SK-MEL-5 (cell line): ENCODE measurements at places on chromosomes 5 and 9.

GRCh38 chr9:107632661-107633060, 143.1 kb upstream of the KLF4 start:
- DNase-seq = no peak

DNA sequence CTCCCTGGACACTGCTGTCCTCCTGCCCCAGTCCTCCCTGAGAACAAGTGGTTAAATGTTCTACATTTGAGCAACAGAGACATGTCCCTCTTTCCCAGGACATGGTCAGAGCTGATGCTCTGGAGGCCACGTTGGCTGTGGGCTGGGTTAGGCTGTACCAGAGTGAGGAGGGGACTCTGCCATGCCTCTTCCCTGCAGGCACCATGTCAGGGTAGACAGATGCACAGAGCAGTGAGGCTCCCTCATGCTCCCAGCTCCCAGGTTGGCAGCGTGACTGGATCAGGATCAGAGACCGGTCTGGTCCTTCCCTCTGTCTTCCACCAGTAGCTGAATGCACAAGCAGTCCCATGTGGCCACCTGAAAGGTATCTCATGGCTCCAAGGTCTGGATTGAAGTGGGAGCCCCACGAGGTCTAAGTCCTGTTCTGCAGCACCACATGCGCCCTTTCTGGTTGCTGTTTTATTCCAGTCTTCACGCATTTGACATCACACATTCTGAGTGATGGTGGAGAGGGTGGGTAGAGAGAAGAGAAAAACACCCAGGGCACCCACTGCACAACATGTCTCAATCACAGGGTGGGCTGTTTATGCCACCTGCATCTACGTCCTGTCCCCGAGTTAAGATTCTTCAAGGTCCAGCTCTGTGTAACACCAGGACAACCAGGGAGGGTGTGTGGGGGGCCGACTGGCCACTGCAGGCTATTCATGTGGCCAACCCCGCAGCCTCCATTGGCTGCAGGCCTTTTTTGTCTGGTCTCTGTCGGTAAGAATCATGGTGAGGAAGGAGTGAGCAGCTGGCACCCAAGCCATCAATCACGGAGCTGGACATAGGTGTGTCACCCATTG, 204.9 kb downstream of the FANCC start:
- no peak for DNase-seq

DNA sequence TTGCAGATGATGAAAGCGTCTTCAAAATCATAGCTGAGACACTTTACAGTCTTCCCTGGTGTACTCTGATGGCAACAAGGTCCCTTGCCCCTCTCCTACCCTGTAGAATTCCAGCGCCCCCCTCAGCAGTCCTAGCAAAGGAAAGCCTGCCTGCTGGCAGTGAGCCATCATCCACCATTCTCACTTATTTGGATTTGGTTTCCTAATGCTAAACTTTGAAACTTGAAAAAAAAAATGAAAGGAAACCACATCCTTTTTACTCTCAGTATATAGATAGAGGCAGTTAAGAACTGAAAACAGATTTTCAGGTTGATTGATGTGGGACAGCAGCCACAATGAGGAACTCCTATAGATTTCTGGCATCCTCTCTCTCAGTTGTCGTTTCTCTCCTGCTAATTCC, at the start of gene GZMA:
Gene GZMA (plus strand): TSS at position 299 of the 400 bp plus-strand sequence. CDS start 37 bp downstream, at position 336.
- DNase-seq = no peak

- DNase-seq = no peak
These were observed 491.1 kb downstream of the ENC1 start for GRCh38 chr5:74149395-74149794.

GRCh38 chr5:148012801-148013200, 51.0 kb upstream of the SPINK5 start:
- DNase-seq = no peak

- no peak for DNase-seq
These were observed 147.8 kb downstream of the TTLL11 start for GRCh38 chr9:121945281-121945680.

GRCh38 chr9:79591458-79591857, 19.7 kb downstream of the TLE4 start:
- DNase-seq = no peak

- DNase-seq = no peak
These were observed 101.7 kb upstream of the PITX1 start for GRCh38 chr5:135135530-135136226.

- no peak for DNase-seq
These were observed 401.0 kb upstream of the ADAMTSL1 start for GRCh38 chr9:18073002-18073401.

- no peak for DNase-seq
These were observed 18.0 kb downstream of the CCT5 start for GRCh38 chr5:10268100-10268499.

DNA sequence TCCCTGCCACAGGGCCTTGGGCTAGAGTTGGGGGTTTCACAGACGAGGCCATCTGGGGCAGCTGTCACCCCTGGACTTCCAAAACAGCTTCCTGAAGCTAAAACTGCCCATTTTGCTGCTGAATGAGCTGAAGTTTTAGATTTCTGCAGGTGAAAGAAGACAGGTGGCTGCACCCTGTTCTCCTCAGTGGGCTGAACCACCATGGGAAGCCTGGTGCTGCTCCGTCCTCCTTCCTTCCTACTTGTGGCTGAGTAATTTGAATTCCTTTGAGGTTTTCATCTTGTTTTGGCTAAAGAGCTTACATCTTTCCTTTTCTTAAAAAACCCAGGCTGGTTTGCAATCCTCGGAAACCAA, 5.3 kb downstream of the NKD2 start:
- DNase-seq = no peak

DNA sequence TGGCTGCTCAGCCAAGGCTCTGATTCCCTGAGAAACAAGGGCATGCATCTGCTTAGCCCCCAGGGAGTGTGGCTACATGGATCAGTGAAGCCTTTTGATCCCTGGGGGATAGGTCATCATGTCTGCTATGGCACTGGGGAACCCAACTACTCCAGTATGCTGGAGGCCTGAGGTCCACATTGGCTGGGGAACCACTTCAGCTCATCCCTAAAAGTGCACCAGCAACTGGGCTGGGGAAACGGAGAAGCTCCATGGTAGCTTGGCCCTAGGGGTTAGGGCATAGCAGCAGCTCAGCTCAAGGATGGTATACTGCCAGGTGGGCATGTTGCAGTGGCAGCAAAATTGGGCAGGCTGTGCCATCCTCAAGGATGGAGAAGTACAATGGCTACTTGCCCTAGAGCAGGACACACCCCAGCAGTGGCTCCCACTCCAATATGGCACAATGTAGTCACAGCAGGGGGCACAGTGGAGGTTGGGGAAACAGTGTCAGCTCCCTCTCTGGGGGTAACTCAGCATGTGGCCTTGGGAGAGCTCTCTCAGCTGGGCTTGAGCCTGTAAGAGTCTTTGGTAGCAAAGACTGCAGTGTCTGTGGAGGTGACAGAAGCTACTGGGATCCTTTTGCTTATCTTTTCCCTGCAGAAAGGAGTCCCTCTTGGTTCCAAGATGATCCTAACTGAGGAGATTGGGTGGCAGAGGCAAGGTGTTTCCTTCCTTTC, 111.5 kb upstream of the FSTL4 start:
- DNase-seq = no peak

DNA sequence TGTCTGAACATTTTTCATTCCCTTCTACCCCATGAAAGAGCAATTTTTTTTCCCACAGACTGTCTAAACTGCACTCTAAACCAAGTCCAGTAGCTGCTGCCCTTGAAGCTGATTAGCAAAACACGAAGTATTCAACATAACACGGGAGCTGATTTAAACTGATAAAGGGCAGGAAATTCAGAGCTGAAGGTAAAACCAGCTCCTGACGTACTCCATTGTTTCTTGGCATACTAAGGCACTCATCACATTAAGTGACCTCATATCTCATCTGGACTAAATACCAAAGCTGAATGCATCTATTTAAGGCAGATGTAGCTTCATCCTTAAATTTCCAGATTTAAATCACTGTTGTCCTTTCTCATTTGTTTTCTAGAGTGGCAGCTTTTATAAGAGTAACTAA, 12.0 kb downstream of the GDF9 start:
- peak; percentile 19 for DNase-seq

DNA sequence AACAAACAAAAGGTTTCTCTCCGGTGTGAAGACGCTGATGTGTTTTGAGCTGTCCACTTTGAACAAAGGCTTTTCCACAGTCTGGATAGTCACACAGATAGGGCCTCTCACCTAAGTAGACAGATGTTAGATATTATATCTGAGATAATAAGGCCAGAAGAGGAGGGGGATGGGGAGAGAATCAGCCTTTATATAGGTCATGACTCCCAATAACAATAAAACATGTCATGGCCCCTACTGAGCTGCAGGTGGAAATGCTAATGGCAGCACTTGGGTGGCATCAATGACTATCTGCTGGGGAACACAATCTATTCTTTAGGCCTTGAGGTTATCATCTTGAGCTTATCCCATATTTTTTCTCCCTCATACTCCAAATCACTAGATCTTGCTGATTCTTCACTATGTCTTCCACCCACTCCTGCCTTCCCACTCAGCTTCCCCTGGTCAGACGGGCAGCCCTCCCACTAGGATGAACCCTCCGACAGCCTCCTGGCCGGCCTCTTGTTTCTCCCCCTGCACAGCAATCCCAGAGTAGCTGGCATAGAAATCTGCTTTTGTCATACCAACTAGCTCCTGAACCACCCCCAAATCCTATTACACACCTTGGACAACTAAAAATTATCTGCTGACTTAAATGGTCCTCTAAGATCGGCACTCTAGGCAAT, 11.5 kb upstream of the SLC35D2 start:
- DNase-seq = no peak

- no peak for DNase-seq
These were observed 46.2 kb downstream of the ASS1 start for GRCh38 chr9:130490981-130491380.

- no peak for DNase-seq
These were observed 1.2 kb upstream of the ADGRV1 start for GRCh38 chr5:90557391-90557790.

GRCh38 chr9:133127340-133127981, 6.4 kb upstream of the RALGDS start:
- no peak for DNase-seq

GRCh38 chr5:6490693-6491092, 42.0 kb downstream of the UBE2QL1 start:
- DNase-seq = peak; percentile 42

- no peak for DNase-seq
These were observed 6.6 kb downstream of the C5orf52 start for GRCh38 chr5:157677931-157678330.

- DNase-seq = no peak
These were observed 204.8 kb downstream of the C9orf50 start for GRCh38 chr9:129415942-129416651.

- DNase-seq = no peak
These were observed 212.3 kb downstream of the ERCC6L2 start for GRCh38 chr9:96087669-96088299.

DNA sequence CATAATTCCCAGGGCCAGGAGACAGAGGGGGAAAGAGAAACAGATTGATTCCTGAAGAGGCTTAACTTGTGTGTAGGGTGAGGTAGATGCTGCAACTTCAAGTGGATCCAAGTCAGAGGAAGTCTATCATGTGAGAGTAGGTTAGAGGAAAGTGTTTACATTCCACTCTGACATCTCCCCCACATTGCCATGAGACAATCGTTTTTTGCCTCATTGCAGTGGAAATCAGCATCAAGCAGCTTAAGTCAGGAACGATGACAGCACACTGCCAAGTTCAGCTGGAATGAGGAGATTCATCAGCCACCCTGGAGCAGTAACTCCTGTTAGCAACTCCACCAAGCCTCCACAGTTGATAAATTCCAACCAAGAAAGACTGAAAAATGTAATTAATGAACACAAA, 689.7 kb upstream of the MEF2C start:
- no peak for DNase-seq

DNA sequence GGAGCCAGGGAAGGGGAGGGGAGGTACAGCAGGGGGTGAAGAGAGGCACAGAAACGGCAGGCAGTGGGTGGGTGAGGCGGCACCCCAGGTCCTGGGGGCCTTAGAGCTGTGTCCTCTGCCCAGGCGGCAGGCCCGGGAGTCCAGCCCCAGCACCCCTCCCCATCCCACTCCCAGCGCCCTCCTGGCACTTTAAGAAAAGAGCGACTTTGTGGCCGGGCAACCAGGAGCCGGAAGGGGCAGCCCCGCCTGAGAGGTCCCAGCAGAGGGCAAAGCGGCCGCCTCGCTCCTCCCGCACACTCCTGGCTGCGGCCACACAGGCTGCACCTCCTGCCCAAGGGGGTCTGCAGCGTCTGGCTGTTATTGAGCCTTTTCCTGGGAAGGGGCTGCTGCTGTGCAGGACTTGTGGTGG, 42.6 kb downstream of the NACC2 start:
- DNase-seq = peak; percentile 59

- no peak for DNase-seq
These were observed 6.9 kb downstream of the KCTD16 start for GRCh38 chr5:144177548-144177947.

- no peak for DNase-seq
These were observed 43.3 kb downstream of the SLC28A3 start for GRCh38 chr9:84297162-84297821.

DNA sequence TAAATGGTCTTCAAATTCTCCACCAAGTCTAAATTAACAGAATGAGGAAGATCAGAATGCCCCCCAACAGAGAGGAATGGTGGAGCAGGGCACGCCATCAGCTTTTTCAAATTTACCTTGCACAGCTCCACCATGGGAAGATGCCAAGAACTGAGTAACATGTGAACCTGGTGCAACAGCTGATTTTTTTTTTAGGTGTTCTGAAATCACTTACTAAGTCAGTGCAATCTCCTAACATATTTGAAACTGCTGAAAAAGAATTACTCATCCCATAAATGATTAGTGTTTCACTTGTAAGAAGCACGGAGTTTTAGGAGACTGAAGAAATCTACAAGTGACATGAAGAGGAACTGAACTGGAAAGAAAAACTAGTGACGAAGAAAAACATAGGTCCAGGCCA, 5.1 kb downstream of the TMEM245 start:
- DNase-seq = no peak

GRCh38 chr9:105046907-105047741, 119.2 kb upstream of the ABCA1 start:
- no peak for DNase-seq

- DNase-seq = no peak
These were observed 26.4 kb downstream of the PSD2 start for GRCh38 chr5:139821806-139822552.

- no peak for DNase-seq
These were observed 20.6 kb downstream of the FAM78A start for GRCh38 chr9:131255676-131256197.

- DNase-seq = peak; percentile 72
These were observed 41.0 kb upstream of the SLC12A7 start for GRCh38 chr5:1152771-1153282.

GRCh38 chr9:86585422-86586143, 231.4 kb upstream of the TUT7 start:
- DNase-seq = peak; percentile 14
